ENCODE measurements at places on chromosomes 2 and 18.

DNA sequence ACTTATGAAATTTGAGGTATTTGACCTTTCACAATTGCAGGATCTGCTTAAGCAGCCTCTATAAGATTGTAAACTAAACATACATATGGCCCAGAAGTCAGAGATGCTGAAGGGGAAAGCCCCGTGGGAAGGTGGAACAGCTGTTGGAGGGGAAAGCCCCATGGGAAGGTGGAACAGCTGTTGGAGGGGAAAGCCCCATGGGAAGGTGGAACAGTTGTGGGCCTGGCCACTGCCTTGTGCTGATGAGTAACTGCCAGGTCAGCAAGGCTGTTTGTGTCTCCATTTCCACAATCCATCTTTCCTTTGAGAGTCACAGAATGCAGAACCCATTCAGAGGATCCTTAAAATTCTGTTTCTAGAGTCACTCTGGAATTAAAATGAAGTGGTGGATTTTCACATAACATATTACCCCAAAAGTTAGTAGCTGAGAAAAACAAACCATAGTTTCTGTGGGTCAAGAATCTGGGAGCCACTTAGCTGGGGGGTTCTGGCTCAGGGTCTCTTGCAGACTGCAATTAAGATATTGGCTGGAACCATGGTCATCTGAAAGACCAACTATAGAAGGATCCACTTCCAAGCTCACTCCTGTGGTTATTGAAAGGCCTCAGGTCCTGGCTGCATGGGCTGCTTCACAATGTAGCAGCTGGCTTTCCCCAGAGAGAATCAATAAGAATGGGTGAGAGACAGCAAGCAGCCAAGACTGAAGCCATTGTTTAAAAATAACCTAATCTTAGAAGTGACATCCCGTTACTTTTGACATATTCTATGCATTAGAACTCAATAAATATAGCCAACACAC lies 86.6 kb upstream of the CAVIN2 start:
- no peak for DNase-seq

DNA sequence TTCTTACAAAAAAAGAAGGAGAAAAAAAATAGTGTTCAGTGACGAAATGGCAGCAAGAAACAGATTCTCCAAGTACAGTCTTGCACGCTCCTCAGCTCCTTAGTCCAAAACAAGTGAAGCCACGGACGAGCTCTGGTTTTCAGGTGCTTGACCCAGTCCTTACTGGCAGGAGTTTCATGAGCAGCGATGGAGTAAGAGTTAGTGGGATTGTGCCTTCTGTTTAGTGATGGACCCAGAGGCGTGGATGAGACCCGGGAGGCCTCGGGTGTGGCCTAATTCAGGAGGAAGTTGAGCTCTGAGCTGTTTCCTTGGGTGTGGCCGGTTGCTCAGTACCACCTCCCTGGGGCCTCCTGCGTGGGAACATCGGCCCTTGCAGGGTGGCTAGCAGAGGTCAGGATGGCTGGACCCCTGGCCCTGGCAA lies 52.0 kb downstream of the KIF5C start:
- DNase-seq = no peak

GRCh38 chr2:172177581-172177980 lies 74.9 kb upstream of the DLX2 start:
- no peak for DNase-seq

GRCh38 chr2:55918856-55919255 lies 4.7 kb downstream of the EFEMP1 start:
- DNase-seq = no peak

GRCh38 chr2:136126421-136126926 lies 8.5 kb upstream of the CXCR4 start:
- no peak for DNase-seq

DNA sequence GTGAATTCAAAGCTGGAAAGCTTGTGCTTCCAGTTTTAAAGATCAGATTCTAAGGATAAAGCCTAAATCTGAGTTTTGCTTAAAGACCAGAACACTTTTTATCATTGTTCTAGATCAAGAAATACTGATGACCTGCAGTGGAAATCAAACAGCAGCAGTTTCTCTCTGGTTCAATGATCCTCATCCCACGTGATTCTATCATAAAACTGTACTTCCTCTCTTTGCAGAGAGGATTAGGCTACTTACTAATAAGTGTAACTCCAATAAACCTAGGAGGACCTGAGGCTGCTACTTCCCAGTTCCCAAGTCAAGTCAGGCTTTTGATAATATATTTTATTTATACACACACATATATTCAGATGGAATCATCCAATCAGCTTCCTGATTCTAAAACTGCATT lies 81.9 kb downstream of the TCF4 start:
- no peak for DNase-seq

GRCh38 chr2:72813841-72814240 lies 12.0 kb downstream of the EXOC6B start:
- DNase-seq = no peak

DNA sequence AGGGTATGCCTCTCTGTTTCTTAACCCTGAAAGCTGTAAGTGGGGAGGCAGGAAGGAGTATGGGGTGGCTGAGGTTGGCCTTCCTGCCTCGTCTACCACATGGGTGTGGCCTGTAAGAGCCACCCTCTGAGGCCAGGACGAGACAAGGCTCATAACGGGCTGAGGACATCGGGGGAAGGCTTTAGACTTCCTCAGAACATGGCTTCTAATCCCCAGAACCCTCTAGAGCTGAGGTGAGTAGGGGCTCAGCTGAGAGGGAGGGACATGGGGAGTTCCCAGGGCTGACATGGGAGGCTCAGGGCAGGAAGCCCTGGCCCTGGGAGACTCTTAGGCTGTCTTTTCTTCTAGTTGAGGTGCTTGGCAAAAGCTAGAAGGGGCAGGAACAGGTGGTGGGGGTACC lies 36.7 kb downstream of the EMX1 start:
- no peak for DNase-seq

GRCh38 chr2:233247116-233247515 lies 4.4 kb upstream of the ATG16L1 start:
- DNase-seq = no peak

DNA sequence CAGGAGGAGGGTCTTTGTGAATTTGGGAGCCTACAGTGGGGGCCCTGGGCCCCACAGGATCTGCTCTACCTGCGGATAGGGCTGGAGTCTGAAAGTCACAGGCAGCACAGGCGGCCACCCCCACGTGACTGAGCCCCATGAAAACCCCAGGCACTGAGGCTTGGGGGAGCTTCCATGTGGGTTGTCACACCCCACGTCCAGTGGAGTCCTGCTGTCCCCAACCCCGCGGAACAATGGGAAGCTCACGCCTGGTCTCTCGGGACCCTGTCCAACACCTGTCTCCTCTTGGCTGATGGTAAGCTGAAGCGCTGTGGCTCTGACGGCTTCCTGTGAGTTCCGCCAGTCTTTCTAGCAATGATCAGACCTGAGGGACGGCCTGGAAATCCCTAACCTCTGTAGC lies 85.8 kb downstream of the PTGR3 start:
- DNase-seq = no peak

GRCh38 chr18:48819781-48820482 lies 130.8 kb downstream of the SMAD7 start:
- DNase-seq = no peak

GRCh38 chr2:198890490-198890889 lies 567.2 kb downstream of the SATB2 start:
- no peak for DNase-seq

DNA sequence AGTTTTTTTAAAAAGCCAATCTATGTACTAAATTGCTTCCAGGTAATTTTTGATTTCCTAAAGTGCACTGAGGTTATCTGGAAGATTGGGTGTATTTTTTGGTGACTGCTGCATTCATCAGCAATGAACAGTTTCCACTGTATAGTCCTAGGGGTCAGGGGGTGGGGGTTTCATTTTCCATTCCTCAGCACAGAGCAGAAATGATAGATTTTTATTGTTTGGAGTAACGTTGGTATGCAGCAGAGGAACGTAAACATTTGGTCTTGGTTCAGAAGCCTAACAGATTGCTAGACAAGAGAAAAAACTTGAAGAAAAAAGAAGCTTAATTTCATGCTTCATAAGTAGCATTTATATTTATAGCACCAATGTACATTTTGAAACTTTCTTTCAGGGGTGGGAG lies 54.9 kb downstream of the ZCCHC2 start:
- DNase-seq = no peak

- no peak for DNase-seq
These were observed 7.3 kb downstream of the SFXN5 start for GRCh38 chr2:73063909-73064875.

DNA sequence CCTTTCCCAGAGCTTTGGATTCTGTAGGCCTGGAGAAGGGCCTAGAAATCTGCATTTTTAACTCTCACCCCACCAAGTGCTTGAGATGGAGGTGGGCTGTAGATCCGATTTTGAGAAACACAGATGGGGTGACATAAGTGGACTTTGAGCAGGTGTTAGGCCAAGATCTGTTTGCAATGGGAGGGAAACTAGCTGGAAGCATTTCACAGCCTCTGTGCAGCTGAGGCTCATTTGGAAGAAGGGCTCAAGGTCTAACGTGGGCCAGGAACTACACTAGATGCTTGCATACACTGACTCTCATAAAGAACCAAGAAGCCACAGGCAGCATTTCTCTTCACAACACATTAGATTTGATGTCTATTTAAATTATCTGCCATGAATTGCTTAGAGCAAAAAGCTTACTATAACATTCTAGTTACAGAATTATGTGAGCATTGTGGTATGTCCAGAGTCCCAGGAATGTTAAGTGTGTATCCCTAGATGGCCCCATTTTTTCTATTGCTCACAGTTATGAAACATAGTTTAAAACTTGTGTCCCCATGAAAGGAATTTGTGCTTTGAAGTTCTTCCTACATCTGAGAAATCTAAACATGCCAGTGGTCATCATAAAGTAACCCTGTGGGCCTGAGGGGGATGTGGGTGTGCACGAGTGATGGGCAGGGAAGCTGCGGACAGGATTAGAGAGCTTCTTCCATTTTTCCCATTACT lies 77.2 kb downstream of the CD28 start:
- DNase-seq = no peak

DNA sequence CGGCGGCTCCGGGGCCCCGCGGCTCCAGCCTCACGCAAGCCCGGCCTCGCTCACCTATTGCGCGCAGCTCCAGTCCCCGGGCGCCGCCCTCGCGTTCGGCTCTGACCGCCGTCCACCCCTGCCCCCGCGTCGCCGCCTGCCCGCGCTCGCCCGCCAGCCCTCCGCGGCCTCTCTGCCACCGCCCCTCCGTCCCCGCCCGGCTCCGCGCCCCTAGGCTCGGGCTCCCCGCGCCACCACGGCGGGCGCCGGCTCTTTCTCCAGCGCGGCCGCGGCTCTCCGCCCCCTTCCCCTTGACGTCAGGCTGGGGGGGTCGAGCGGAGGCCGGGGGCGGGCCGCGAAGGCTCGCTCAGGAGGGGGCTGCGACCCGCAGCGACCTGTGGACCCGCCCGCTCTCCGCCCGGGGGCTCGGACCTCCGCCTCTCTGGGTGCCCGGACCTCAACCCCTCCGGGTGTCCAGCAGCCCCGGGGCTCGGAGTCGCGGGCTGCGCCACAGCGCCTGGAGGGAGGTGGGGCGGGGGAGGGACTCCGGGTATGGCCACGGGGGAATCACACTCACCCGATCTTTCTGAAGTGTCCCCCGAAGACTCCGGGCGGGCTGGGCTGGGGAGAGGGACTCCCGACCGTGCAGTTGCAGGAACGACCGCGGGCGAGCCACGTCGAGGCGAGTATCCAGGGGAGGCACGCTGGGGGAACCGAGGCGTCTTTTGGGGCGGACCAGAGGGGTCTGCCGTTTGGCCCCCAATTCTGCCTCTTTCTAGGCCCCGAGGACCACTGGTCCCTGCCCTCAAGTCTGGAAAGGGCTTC lies at the start of gene SEMA4C:
Gene SEMA4C (minus strand): TSS at position 259 of the 804 bp plus-strand sequence. CDS start 2,194 bp downstream, outside the sequence.
- DNase-seq = no peak

DNA sequence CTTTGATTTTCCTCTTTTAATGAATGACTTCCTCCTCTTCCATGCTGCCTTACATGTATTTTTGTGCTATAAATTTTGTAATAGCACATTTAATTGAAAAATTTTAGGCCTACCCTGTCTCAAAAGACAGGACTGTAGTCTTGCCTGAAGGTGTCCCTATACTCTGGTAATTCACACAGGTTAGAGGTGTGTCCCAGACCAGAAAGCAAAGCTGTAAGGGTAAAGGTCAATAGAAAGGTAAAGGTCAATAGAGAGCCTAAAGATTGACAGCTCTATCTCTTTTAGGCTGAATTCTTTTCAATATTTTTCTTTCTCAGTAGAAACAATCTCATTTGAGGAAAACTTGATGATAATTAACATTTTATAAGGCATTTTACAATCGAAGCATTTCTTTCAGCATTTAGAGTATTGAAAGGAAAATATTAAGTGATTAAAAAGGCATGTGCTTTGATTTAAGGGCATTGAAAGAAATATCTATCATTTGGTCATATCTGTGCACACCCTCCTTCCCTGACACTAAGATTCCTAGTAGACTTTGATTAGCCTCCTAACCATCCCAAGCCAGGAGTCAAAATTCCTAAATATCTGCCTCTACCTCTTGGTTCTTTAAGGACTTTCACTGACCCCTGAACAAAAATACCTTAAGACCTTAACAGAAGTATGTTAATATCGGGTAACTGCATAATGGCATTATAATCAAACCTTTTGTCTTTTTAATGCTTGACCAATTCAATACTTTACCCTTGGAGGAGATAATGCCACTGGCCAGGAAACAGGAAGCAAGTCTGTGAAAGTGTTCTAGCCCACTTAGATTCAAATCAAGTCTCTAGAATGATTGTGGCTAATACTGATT lies 161.8 kb upstream of the DTNA start:
- DNase-seq = peak; percentile 20

- no peak for DNase-seq
These were observed 239.1 kb downstream of the CPS1 start for GRCh38 chr2:210795506-210795905.

GRCh38 chr2:111108745-111109271 lies 11.9 kb upstream of the BCL2L11 start:
- no peak for DNase-seq

- DNase-seq = no peak
These were observed 486.1 kb upstream of the UBE2E3 start for GRCh38 chr2:180494286-180494685.

GRCh38 chr18:44715245-44715644 lies 34.6 kb downstream of the SETBP1 start:
- DNase-seq = no peak

DNA sequence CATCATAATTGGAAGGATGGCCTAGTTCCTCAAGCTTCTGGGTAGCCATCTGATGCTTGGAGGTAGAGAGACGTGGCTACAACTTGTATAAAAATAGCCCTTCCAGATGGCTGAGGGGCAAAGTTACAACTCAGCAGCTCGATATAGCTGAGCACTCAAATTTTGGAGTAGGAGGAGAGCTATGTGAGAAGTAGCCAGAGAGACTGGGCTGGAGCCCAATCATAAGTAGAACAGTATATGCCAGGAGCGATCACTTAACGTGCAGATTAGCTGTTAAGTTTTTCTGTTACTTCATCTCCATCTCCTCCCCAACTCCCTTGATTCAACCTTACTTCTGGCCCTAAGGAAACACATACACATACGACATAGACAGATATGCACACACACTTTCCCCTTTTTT lies 28.8 kb downstream of the CNRIP1 start:
- no peak for DNase-seq

- no peak for DNase-seq
These were observed 292.5 kb downstream of the TNS1 start for GRCh38 chr2:217710211-217710765.

GRCh38 chr2:234395891-234396420 lies 100.9 kb downstream of the ARL4C start:
- DNase-seq = no peak

GRCh38 chr2:51218047-51218446 lies 186.1 kb upstream of the NRXN1 start:
- no peak for DNase-seq

- DNase-seq = peak; percentile 39
These were observed 785.0 kb downstream of the CNTNAP5 start for GRCh38 chr2:124810132-124810531.

GRCh38 chr18:11309172-11309571 lies 159.8 kb upstream of the PIEZO2 start:
- DNase-seq = no peak

Data from iPS DF 6.9 (cell line).